Posterior vena cava (tissue), 2 donors: ENCODE measurements at places on chromosomes 1 and 21.

DNA sequence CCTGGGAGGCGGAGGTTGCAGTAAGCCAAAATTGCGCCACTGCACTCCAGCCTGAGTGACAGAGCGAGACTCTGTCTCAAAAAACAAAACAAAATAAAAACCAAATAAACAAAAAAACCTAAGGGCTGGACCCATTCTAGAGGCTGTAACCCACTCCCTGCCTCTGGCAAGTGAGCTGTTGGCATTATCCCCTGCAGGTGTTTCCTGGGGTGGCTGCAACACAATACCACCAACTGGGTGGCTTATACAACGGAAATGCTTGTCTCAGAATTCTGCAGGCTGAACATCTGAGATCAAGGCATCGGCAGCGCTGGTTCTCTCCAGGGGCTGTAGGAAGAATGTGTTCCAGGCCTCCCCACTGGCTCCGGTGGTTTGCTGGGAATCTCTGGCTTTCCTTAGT is 15.2 kb downstream of the LRRC38 start:
- no peak for DNase-seq

- DNase-seq, result no peak
These were observed 423.4 kb upstream of the CHRM3 start for GRCh38 chr1:238962941-238963340.

DNA sequence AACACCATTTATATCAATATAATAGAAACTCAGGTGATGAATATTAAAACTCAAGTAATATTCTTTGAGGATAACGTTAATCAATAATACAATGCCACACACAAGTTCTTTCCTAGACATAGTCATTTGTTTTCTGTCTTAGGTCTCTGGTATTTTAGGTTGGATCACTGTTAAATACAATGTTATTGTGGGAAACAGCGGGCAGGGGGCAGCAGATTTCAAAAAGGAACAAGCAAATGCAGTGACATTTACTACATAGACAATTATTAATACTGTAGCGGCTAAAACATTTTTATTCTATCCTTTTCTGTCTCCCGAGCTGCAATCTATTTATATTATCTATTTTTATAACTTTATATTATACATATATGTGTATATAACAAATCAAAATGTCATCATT is 186.4 kb upstream of the ZNHIT6 start:
- DNase-seq, result no peak

DNA sequence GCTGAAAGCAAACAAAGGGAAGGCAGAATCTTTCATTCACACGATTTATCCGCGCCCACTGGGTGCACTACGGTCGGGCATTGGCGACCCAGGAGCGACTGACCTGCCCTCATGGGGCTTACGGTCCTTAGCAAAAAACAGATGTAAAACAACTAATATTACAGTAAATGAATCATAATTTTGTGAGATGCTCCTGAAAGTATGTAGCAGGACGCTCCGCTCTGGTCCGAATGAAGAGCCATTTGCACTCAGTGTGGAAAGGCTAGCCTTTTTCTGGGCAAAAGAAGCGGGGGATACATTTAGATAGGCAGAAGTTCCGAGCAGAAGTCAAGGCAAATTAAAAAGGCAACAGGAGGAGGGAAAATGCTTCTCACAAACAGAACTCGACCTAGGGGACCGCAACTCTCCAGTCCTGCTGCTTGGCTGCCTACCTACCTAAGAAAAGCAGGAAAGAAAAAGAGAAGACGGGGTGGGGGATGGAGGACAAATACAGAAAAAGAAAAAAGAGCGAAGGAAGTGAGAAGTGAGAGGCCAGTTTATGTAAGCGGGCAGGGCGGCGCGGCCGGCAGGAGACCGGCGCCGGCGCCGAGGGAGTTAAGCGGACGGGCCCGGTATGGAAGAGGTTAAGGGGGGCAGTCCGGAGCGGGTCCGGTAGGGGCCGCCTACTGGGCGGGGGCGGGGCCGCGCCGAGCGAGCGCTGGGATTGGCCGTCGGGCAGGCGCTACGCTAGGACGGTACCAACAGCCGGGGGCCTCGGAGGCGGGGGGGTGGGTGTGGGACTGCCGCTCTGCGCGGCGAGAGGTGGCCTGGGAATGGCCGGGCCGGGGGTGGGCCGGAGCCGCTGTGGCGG is at the start of gene FAM20B:
FAM20B (plus strand) TSS at position 770 of the 850 bp plus-strand sequence. CDS start 17,954 bp downstream, outside the sequence.
- DNase-seq, result peak; percentile 98

GRCh38 chr1:205533748-205534443 is 29.4 kb downstream of the CDK18 start:
- peak; percentile 69 for DNase-seq

DNA sequence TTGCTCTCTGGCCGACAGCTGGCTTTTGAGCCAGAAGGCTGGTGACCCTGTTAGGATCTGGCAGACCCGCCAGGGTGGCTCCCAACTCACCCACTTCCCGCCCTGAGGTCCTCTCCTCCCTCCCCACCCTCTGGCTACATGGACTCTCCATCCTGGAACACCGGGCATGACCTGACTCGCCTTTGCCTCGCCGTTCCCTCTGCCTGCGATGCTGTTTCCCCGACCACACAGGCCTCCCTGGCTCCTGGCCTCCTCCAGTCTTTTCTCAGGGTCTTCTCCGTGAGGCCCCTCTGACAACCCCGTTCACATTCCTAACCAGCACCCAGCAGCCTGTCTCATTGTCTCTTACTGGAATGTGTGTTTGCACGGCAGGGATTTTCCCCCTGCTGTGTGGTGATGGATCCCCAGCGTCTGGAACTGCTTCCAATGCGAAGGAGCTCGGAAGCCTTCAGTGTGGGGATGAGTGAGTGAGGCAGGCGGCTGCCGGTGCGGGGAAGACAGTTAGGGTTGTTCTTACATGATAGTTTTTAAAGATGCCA is 46.0 kb upstream of the POFUT2 start:
- peak; percentile 52 for DNase-seq

DNA sequence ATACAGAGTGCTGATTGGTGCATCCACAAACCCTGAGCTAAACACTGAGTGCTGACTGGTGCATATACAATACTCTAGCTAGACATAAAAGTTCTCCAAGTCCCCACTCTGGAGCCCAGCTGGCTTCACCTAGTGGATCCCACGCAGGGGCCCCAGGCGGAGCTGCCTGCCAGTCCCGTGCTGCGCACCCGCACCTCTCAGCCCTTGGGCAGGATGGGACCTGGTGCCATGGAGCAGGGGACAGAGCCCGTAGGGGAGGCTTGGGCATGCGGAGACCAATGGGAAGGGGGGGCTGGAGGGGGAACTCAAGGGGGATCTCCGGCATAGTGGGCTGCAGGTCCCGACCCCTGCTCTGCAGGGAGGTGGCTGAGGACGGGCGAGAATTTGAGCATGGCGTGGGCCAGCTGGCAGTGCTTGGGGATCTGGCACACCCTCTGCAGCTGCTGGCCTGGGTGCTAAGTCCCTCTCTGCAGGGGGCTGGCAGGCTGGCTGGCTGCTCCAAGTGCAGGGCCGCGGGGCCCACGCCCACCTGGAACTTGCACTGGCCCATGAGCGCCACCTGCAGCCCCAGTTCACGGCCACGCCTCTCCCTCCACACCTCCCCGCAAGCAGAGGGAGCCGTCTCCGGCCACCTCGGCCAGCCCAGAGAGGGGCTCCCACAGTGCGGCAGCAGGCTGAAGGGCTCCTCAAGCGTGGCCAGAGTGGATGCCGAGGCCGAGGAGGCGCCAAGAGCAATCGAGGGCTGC is 104.9 kb downstream of the NTMT2 start:
- no peak for DNase-seq

- DNase-seq, result no peak
These were observed 3.8 kb downstream of the DNASE2B start for GRCh38 chr1:84402060-84402459.

DNA sequence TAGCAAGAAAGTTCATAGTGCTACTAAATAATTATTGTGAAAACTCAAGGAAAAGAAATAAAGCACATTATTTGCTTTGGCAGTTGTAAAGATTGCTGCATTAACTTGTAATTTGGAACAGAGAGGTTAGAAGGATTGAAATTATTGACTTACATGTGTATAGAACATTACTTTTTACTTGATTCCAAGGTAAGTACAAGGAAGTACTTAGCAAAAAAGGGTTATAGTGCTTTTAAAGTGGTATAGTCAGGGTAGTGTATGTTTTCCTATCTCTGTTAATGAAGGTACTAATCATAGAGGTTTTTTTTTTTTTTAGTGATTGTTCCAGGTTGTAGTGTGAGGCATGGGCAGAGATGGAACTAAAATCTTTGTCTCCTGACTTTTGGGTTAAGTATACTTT is 29.4 kb downstream of the MAN1A2 start:
- no peak for DNase-seq

DNA sequence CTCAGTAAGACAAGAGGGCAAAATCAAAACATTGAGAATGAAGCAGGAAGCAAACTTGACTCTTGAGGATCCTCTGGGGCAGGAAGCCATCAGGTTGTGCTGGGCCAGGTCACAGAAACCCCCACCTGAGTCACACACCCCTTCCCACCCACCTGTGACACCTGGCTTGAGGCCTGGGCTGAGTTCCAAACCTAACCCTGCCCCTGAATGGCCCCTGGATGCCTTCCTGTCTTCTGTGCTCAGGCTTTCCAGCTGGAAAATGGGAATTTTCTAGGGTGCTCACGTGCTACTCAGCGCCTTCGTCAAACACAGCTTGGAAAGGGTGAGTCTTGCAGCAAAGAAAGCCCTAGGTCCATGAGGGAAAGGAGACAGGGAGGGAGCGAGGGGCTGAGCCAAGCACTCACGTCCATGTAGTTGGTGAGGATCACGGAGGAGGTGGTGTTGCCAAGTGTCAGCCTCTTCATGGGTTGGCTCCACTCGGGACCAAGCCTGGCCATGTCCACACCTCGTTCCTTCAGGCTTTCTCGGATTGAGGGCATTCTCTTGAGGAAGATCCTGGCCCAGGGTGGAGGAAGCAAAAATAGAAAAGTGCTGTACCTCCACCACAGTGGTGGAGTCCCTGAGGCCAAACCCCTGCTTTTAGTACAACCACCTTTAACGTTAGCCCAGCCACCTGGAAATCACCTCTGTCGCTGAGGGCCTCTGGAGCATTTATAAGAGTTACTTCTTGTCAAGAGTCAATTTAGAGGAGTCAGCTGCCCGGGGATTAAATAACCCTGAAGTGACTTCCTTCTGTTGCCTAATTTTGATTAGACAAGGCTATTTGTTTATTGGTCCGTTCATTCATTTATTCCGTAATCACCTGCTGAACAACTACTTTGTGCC is 4.3 kb downstream of the REN start:
- DNase-seq, result peak; percentile 31

- no peak for DNase-seq
These were observed 463.4 kb downstream of the CAMTA1 start for GRCh38 chr1:7248549-7249199.

DNA sequence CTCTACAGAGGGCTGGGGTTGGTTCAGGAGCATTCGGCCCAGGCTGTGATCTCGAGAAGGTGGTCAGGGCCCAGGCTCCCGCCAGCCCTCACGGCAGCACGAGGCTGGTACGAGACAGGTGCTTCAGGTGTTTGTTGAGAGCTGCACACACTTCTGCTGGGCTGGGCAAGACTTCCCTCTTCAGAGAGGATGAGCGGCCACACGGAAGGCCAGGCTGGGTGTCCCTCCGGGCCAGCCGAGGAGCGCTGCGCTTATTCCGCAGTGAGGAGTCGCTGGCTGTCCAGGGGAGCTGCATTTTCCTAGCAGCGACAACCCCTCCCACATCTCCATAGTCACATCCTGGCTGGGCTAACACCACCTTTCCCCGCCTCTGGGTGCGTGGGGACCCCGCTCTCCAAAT is 50.5 kb downstream of the PDE9A start:
- DNase-seq, result no peak

GRCh38 chr1:205610901-205611466 is 20.8 kb downstream of the ELK4 start:
- DNase-seq, result no peak

DNA sequence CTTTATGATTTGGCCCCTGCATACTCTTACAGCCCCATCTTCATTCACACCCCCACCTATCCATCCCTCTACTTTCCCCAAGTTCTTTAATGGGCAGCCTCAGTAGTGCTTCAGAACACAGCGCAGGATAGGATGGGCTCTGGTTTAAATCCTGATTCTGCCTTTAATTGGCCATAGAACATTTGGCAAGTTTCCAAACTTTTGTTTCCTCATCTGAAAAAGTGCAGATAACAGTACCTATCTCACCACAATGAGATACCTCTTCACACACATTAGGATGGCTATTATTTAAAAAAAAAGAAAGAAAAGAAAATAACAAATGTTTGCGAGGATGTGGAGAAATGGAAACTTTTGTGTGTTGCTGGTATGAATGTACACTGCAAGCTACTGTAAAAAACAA is 142.5 kb upstream of the VANGL1 start:
- DNase-seq, result no peak

DNA sequence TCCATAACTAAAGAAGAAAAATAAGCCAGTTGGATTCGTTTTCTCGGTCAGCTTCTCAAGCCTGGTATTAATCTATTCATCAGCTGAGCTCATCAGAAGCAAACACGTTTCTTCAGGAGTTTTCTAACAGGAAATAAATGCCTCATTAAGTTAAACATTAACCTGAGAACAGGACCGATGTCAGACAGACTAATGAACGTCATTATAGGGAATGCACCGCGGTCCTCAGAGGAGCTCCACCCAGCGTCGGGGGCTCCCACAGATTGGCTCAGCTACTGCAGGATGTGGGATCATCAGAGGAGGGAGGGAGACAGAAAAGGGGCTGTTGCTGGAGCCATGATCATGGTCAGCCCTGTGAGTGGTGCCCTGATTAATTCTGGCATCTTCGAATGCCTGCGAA is 615.4 kb downstream of the PTPRU start:
- DNase-seq, result no peak

- peak; percentile 90 for DNase-seq
These were observed 58.6 kb downstream of the DDR2 start for GRCh38 chr1:162690672-162691434.

- DNase-seq, result no peak
These were observed 3.2 kb downstream of the UBQLN4 start for GRCh38 chr1:156050376-156050775.

- DNase-seq, result no peak
These were observed 171.7 kb downstream of the NFIA start for GRCh38 chr1:61253912-61254633.

DNA sequence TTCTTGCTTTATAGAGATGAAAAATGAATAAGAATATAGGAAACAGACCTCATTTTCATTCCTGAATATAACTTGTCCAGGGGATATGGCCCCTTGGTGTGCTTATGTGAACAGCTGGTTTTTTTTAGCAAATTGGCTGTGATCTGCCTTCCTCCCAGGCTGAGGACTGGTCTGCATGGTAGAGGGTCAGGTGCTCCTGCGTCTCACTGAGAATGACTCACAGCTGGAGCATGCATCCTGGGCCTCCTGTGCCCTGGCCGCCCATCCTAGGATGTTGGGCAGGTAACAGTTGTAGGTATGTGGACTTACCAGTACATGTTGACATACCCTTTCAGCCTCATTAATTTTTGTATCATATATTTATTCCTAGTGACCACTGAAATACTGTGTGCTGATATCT is 29.8 kb downstream of the AGT start:
- no peak for DNase-seq

DNA sequence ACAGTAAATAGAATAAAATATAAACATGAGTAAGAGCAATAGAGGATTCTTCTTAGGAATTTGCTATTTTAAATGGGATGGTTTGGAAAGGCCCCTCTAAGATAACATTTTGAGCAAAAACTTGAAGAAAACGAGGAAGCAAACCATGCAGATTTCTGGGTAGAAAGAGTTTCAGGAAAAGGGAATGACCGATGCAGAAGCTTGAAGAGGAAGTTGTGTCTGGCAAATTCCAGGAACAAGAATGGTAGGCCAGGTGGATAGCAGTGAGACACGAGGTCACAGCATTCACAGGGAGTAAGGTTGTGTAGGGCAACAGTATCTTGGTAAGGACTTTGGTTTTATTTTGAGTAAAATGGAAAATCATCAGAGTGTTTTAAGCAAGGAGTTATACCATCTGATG is 108.9 kb downstream of the PEX14 start:
- no peak for DNase-seq

GRCh38 chr1:84103197-84103992 is 40.7 kb upstream of the PRKACB start:
- no peak for DNase-seq
